ENCODE measurements at places on chromosomes 4 and X. TPM values are rescaled to one million over a fixed set of nuclear protein-coding genes. Genes with fewer than 3 reads are reported as not detected.

BCOR gene
- 23.6 TPM for total RNA-seq

HPRT1 gene
- 15.8 TPM for total RNA-seq

CPEB2 gene
- total RNA-seq, result 8.0 TPM

PF4V1 gene
- not detected for total RNA-seq

RAB41 gene
- total RNA-seq, result not detected

BST1 gene
- 1.6 TPM for total RNA-seq

FAM241A gene
- 2.6 TPM for total RNA-seq

Data from body of pancreas (tissue), 4 donors.